ENCODE measurements at places on chromosomes 2 and 18.
A peak's percentile ranks its signal among the peaks of the same experiment; 100 is the strongest.

DNA sequence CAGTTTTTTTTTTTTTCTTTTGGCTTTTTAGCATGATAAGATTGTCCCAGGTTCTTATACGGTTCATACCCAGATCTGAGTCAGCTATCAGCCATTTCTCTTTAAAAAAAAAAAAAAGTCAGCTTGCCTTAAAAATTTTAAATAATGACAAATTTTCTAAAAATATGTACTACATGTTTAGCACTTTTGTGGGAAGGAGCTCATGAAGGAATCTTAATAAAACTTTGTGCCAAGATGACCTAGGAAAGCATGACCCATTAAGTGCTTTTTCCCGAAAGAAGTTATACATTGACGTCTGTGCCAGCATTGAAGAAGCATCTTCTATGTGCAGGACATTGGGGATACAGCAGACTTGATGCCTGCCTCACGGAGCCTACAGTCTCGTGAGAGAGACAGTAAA lies 4.5 kb upstream of the RBMS1 start:
- DNase-seq: no peak

GRCh38 chr2:155815851-155816250 lies 516.7 kb downstream of the NR4A2 start:
- no peak for DNase-seq

DNA sequence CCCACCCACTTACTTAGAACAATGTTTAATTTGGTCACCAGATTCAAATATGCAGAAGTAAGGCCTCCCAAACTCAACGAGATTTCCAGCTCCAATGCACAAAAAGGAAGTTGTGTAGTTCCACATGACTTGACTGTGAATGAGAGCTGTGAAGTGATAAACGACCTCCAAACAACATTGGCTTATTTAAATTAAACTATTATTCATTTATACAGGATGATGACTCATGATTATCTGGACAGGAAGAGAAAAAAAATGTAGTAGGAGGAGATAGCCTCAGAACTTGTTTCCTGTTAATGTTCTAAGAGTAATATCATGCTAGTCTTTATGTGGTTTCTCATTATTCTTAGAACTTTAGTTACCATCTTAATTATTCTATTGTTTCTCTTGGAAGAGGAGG lies 237.3 kb downstream of the C1D start:
- DNase-seq: no peak

- no peak for DNase-seq
Observed at GRCh38 chr2:11869391-11869991, 123.1 kb downstream of the LPIN1 start.

DNA sequence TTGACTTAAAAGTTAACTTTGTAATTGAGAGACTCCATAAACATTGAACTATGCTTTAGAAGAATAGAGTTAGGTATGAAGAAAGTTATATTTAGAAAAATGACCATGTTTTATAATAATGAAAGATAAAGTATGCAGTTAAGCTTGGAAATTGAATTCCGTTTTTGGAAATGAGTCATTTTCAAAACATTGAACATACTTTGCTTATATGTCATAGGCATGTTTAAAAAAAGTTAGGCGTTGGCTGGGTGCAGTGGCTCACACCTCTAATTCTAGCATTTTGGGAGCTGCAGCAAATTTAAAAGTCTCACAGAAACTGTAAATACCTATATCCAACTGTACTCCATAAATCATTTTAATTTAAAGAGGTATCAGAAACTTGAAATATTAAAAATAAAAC lies 607.4 kb downstream of the CBLN2 start:
- no peak for DNase-seq

- no peak for DNase-seq
Observed at GRCh38 chr2:181943411-181944124, 42.1 kb upstream of the PPP1R1C start.

DNA sequence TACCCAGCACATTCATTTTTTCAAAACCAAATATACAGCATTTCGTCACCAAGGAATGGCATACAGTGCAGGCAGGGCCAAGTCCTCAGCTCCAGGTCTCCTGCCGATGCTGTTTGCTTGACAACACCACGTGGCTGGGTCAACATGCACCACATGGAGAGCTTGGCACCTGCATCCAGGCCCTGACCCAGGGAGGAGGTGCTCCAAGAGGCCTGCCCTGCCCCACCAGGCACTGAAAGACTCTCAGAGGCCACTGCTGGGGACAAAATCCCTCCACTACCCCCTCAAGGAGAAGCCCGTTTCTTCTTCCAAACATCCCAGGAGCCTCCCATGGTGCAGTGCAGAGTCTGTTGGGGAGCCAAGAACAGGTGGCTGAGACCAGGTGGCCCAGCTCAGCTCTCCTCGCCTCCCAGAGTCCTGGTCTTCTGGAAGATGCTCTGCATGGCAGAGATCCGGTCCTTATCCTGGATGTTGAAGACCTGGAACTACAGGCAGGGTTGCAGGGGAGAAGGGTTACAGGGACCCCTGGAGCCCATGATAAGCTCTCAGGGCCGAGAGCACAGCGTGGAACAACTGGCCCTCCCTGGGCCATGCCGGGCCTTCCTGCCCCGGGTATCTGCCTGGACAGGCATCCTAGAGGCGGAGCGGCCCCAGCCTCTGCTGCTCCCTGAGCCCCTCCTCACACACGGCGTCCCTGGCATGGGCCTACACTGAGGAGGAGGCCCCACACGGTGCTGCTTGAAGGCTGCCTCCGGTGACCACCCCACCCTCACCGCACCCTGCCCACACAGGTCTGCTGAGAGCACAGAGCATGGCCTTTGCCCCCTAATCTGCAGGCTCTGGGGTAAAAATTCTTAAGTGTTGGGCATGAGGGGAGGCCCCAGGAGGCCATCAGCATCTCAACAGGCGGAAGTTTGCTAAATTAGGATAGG lies 9.0 kb downstream of the MAB21L4 start:
- DNase-seq: no peak

DNA sequence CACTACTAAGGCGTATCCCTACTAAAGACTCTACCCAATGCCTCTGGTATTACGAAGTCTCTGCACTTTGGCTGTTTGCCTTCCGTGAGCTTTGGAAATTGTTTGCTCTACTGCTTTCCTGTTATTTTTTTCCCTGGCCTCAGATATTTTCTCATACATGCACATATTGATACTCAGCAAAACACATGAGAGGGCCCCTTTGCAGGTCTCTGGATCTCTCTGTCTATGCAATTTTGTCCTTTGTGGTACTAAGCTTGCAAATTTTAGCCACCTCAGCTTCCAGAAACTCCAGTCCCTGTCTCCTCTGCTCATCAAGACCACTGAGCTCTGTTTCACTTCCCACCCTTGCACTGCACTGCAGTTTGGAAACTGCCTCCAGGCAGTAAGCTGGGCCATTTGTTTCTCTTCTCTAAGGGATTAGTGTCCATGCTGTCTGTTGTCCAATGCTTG lies 46.6 kb downstream of the TAF1B start:
- DNase-seq: no peak

DNA sequence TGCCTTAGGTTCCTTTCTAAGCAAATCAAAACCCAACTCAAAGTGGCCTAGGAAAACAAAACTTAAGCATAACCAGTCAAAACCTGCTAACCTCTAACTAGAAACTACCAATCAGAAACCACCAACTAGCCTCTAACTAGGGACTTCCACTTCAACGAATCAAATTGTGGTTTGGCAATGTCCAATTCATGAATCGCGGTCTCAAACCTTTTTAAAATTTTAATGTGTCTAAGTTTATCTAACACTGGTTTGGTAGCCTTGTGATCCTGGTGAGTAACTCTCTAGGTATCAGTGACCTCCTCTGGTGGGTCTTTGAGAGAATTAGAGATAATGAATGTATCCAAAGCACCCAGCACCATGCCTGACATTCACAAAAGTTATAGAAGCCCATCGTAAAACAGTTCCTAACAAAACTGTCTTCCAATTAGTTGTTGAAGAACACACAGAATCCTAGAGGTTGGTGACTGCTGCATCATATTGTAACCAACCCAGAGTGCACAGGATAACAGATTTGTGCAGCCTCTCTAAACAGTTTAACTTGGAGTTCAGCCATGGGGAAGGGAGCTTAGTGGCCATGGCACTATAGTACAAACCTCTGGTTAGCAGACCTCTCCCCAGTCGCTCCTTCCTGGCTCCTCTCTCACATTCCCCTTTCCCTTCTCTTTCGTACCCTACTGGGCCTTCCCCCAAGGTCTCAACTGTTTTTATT lies 45.2 kb upstream of the B3GNT2 start:
- no peak for DNase-seq

GRCh38 chr2:179646173-179646769 lies 215.1 kb downstream of the ZNF385B start:
- no peak for DNase-seq

GRCh38 chr2:126913881-126914615 lies 15.4 kb downstream of the TEX51 start:
- no peak for DNase-seq

GRCh38 chr2:189849550-189849949 lies 65.3 kb downstream of the PMS1 start:
- no peak for DNase-seq

DNA sequence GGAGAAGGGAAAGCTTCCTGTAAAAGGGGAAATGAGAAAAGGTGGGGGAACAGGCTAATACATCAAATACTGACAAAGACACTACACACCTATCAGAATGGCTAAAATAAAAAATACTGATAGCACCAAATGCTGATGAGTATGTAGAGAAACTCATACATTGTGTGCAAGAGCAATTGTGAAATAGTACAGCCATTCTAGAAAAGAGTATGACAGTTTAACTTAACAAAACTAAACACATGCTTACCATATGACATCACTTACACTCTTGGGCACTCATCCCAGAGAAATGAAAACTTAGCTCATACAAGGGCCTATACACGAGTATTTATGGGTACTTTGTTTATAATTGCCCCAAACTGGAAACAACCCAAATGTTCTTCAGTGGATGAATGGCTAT lies 53.4 kb downstream of the ZNF638 start:
- DNase-seq: no peak

GRCh38 chr2:86393521-86394491 lies 47.4 kb upstream of the KDM3A start:
- DNase-seq: no peak

DNA sequence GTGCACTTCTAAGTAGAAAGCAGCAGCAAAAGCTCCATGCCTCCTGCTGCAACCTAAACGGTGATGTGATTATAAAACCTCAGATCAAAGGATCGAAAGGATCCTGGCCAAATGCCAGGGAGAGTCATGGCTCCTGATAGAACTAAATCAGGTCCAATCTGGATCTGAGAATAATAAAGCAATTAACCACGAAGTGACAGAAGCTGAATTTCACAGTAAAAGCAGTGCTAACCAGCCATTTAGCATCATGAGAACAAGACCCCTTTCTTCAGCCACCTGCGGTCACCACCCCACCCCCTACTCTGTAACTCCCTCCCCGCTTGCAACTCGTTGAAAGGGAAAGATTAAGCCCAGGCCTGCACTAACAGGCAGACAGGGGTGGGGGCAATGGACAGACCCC lies 748.7 kb downstream of the BCL11A start:
- no peak for DNase-seq

GRCh38 chr2:240645801-240646175 lies 20.5 kb downstream of the GPR35 start:
- DNase-seq: no peak

DNA sequence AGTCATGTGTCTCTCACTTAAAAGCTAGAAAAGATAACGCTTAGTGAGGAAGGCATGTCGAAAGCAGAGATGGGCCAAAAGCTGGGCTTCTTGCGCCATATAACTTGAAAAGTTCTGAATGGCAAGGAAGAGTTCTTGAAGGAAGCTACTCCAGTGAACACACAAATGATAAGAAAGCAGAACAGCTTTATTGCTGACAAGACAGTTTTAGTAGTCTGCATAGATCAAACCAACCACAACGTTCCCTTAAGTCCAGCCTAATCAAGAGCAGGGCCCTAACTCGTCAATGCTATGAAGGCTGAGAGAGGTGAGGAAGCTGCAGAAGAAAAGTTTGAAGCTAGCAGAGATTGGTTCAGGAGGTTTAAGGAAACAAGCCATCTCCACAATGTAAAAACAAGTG lies 55.7 kb downstream of the GALNT1 start:
- DNase-seq: no peak

GRCh38 chr2:231715988-231716616 lies 7.8 kb downstream of the PTMA start:
- no peak for DNase-seq

GRCh38 chr2:135317375-135317774 lies 213.6 kb downstream of the ZRANB3 start:
- DNase-seq: no peak

GRCh38 chr2:104660991-104661390 lies 192.9 kb upstream of the POU3F3 start:
- no peak for DNase-seq

GRCh38 chr2:172013396-172013795 lies 13.6 kb downstream of the METAP1D start:
- no peak for DNase-seq

DNA sequence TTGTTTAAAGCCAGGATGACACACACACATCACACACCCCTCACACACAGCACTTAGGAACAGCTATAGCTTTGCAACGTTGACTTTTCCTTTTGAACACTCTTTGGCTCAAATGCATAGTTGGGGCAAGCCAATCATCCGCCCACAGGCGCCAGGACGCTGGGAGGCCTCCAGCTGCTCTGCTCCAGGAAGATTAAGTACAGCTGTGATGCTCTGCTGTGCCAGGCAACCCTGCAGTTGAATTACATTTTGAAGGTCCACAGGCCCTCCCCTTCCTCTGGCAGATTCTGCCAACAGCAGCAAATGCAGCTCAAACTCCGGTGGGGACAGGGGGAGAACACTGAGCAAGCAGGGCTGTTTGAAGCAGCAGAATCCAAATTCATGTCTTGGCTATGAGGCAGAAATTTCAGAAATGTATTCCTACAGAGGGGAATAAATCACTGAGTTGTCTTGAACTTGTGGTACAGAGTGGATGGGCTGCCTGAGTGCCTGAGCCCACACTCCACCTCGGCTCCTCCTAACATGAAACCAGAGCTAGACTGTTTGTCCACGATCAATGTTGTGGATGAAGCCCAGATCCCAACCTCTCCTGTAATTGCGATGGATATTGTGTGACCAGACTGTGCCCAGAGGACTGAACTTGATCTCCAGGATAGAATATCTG lies 86.5 kb upstream of the PPP1CB start:
- DNase-seq: no peak

DNA sequence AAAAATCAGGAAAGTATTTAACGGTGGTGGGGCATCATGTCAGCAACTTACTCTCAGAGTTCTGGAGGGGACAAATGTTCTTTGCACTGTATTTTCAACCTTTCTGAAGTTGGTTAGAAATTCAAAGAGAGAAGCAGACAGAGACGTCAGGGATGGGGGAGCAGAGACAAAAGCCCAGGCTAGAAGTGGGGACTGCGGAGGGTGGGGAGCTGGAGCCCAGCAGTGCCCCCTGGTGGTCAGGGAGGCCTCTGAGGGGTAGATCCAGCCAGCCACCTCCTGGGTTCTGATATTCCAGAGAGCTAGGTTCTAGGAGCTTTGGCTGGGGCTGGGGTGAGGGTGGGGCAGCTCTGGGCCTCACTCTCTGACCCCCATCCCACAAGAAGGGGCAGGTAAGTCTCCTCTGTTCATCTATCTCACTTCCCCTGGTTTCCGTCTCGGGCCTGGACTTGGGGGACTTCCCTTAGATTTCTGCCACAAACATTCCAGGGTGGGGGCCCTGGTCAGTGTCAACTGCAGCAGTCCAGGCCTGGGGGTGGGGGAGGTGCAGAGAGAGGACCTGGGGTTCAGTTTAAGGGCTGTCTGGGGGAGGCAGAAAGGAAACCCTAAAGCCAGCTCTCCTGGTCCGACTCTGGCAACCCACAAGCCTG lies 8.9 kb downstream of the TNS1 start:
- no peak for DNase-seq

- DNase-seq: no peak
Observed at GRCh38 chr2:169509298-169509885, at the start of gene KLHL41. TSS of gene KLHL41 (plus strand) at chr2:169509702. CDS start at chr2:169509779, 77 bp downstream.

GRCh38 chr2:69223759-69224511 lies 163.1 kb downstream of the GFPT1 start:
- peak; percentile 85 for DNase-seq

Data from NCI-H187 treated with DMSO at 0.1 percent for 48 hours (cell line).